Cortex of kidney (tissue), 1 donor: ENCODE measurements at places on chromosomes 6 and 20.

- DNase-seq: no peak
These were observed 77.0 kb downstream of the YTHDF1 start for GRCh38 chr20:63138855-63139341.

DNA sequence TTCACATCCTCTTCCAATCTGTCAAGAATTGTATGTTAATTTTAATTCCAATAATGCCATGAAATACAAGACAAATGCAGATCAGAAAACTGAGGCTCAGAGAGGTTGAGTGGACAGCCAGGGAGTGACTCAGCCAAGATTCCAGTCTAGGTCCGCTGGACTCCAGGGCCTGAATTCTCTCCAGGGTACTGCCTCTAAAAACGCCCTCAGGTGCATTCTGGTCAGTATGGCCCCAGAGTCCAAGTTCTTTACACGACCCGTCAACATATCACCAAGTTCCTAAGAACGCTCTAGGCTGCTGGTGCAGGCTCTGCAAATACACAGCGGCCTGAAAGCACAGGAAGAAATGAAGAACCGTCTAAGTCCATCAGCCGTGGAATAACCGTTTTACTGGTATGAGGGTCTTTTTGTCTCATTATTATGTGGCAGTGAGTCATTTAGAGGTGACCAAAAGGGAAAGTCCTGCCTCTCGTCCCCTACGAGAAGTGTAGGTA lies 709 bp upstream of the ASXL1 start:
- peak; percentile 7 for DNase-seq

- DNase-seq: no peak
These were observed 50.6 kb downstream of the SLC22A3 start for GRCh38 chr6:160398674-160399271.

DNA sequence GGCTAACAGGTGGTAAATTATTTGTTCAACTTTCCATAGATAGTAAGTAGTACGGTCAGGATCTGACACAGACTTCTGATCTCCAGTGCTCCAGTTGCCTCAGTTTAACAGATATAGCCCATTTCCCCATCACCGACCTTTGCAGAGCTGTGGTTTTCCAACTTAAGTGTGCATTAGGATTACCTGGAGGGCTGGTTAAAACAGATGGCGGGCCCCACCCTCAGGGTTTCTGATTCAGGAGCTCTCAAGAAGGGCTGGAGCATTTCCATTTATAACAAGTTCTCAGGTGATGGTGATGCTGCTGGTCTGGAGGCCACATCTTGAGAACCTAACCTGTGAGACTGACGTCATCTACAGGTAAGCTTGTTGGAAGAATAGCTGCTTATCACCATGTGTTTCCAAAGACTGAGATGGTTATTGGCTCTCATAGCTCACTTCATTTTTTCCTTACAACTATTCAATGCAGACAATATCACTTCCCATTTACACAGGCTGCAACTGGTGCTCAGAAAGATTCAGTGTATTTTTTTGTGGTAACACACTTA lies 360.1 kb upstream of the CHD6 start:
- DNase-seq: no peak

DNA sequence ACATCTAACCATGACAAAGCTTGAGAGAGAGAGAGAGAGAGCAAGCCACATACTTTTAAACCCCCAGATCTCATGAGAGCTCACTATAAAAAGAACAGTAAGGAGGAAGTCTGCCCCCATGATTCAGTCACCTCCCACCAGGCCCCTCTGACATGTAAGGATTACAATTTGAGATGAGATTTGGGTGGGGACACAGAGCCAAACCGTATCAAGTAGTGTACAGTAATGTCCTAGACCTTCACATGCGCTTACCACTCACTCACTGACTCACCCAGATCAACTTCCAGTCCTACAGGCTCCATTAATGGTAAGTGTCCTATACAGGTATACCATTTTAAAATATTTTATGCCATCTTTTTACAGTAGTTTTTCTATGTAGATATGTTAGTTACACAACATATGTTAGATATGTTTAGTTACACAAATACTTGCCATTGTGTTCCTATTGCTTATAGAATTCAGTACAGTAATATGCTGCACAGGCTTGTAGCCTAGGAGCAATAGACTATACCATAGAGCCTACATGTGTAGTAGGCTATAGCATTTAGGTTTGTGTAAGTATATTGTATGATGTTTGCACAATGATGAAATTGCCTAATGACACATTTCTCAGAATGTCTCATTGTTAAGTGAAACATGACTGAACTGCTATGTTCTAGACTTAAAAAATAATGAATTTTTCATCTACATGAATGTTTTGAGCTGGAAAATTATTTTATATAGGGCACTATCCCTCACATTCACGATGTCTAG lies 11.7 kb downstream of the TSPYL1 start:
- DNase-seq: no peak

DNA sequence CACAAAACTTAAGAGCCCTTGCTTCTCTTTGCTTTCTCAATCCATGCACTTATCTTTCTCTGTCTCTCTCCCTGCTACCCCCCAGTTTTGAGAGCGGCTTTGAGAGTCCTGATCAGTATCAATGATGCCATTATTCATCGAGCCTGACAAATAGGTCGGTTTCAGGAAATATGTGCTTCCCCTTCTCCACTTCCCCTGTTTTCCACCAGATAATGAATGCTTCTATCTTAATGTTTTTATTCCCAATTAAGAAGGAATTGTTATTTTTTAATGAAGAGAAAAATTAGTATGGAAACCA lies 117.7 kb downstream of the KIF13A start:
- DNase-seq: no peak

GRCh38 chr6:119032428-119032827 lies 46.0 kb downstream of the FAM184A start:
- DNase-seq: no peak

GRCh38 chr20:57650756-57651483 lies 30.7 kb upstream of the ZBP1 start:
- DNase-seq: no peak

DNA sequence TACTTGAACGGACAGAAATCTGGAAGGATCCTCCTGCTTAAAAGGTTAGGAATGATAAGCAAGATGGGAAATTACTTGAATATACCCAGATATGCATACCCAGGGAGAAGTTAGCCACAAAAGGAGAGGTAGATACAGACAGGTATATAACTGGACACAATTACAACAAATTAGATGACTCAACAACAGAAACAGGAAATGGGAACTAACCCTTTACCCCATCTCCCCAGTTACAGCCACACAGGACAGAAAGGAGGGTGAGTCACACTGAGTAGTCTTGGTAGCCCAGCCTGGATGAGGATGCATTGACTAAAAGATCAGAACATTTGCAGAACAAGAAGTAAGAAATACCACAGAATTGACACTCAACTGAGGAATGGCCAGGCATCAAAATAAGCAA lies 61.2 kb downstream of the C6orf52 start:
- DNase-seq: no peak

GRCh38 chr6:89172131-89172530 lies 26.3 kb downstream of the PM20D2 start:
- DNase-seq: no peak

DNA sequence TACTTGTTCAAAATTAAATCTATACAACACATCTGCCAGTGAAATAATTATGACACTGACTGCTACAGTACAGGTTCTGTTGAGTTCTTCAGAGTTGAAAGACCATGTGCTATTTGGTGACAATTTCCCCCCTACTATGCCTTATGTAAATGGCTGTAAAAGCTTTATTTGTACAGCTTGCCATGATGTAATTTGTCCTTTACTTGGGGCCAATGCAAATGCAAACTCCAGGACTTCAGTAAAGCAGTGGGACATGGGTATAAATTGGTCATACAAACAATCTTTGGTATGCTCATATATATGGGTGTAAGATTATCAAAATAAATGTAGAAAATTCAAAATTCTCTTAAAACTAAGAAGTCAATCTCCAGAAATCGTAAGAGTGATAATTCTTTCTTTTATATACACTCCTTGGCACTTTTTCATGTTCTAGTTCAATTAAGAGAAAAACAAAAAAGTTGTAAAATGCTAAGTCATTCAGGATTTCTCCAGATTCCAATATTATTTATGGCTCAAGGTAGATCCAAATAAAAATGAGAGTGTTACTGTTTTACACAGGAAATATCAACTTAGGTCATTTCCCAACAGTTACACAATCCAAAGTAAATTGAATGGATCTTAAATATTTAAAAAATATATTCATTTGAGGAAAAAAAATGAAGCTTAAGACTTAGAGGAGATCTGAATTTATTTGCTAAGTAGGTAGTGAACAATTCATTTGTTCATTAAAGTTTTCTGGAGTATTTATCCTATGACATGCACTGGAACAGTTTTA lies 1310.5 kb upstream of the CITED2 start:
- DNase-seq: no peak

GRCh38 chr20:47708140-47708807 lies 77.0 kb downstream of the SULF2 start:
- no peak for DNase-seq

DNA sequence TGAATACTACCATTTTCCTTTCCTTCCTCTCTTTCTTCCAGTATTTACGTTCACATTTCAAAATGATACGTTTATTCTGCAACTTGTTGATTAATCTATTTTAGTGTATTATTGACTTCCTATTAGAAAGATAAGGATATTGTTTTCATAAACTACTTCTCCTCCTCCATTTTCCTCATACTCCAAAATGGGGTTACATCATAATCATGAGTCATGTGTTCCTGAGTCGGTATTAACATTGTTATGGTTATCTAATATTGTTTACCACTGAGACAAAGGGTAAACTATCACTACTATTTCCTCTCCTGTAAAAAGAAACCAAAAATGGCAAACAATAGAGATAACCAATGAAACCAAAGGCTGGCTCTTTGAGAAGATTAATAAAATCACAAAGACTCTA lies 126.5 kb upstream of the CDYL start:
- no peak for DNase-seq

DNA sequence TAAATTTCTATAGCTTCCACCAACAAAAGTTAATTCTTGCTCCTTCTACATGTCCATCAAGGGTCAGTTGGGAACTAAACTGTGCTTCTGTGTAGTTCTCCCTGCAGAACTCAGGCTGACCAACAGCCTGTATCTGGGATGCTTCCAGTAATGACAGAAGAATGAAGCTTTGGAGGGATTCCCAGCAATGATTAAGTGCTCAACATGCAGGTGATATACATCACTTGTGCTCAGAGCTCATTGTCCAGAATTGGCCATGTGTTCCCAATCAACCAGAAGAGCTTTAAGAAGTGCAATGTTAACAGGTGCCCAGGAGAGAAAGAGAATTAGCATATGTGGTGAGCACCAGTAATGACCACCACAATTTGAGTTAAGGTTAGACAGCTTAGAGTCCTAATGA lies 37.4 kb upstream of the SNRPB2 start:
- no peak for DNase-seq

DNA sequence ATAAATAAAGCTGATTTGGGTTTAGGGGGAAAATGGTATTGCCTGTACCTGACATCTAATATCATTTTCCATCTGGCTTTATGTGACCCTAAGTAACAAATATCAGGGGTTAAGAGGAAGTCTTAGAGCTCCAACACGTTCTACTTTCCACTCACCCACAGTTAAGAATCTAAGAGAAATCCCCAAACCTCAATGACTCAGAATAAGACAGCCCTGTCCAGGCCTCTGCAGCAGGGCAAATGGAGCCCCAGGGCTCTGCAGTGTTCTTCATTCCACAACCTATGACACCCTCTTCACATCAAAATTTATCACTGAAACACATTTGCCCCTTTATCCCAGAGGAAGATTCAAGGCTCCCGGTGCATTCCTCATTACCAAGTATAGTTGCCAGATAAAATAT lies 20.3 kb upstream of the TENT5A start:
- DNase-seq: no peak

DNA sequence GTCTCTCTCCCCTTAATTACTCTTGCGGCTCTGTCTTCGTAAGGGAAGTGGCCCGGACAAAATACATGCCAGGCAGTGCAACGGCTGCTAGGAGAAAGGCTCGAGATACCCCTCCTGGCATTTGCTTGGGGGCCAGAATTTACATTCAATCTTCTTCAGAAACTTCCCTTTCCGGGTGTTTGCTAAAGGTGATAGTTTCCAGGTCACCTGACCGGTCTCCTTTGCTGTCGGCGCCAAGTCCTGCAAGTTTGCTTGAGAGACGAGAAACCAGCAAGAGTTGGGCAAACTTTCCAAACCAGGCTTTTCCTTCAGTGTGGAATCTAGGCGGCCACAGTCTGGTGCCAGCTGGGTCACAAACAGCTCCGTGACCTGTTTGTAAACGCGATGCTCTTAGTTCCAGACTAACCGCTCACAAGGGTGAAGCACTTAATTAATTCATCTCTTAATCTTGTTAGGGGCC lies 563 bp upstream of the SRSF3 start:
- DNase-seq: no peak

- DNase-seq: no peak
These were observed 67.3 kb downstream of the PREX1 start for GRCh38 chr20:48760403-48760983.

DNA sequence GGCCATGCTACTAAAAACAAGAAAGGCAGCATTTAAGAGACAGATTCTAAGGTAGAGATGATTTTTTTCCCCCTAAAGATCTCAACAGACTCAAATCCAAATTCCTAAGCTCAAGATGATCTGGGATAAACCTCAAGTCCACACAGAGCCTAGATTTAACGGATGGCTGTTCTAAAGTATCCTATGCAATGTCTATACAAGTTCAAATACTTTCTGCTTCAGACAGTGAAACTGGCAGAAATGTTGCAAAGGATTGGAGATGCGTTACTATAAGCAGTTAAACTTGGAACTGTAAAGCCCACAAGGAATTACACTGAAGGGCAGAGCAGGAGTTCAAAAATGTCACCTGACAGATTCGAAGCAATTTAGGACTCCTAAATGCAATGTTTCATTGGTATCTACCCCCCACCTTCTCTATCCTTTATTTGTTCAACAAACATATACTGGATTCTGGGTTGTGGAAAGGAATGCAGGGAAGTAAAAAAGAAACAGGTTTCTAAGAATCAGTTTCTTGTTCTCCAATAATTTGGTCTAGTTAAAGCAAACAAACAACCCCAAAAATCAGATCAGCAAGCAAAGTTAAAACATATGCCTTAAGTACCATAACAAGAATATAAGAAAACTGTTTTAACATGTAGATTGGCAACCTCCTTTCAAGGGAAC lies 1.6 kb downstream of the DNAAF9 start:
- no peak for DNase-seq

DNA sequence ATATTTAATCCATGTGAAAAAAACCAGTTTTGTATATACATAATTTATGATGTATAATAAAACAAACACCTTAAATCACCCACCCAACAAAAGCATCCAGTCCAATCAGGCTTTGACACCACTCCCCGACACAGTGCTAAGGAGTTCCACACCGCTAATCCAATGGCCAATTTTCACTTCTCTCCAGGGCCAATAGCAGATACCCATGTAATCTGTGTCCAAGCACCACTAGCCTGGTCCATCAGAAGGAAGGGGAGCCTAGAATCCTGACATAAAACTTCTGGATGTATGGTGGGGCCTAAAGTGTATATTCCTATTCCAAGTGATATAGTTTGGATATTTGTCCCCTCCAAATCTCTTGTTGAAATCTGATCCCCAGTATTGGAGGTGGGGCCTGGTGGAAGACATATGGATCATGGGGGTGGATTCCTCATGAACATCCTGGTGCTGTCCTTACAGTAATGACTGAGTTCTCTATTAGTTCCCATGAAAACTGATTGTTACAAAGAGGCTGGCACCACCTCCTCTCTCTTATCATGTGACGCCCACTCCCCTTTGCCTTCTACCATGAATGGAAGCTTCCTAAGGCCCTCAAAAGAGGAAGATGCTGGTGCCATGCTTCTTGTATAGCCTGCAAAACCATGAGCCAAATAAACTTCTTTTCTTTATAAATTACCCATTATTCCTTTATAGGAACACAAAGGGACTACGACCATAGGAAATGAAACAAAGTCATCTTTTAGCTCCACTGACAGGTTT lies 20.8 kb downstream of the RALGAPA2 start:
- no peak for DNase-seq

GRCh38 chr6:140101367-140101766 lies 726.9 kb upstream of the CITED2 start:
- no peak for DNase-seq
